ENCODE measurements at places on chromosomes 1 and 21. TPM values are rescaled to one million over a fixed set of nuclear protein-coding genes. Genes with fewer than 3 reads are reported as not detected.

DNA sequence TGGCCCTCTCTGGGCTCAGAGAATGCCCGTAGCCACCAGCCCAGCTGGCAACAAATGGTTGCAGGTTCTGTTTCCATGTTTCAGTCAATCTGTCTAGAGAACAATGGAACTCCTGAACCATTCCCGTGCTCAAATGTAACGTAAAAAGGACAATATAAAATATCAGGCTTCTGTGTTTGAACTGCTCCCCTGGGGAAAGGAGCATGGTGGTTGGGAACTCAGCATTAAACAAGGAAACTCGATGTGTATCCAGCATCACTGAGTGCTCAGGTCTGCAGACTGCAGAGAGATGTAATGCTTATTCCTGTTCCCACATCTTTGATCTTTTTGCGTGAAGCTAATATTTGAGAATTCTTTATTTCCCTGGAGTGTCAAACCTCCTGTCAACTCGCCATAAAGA lies 326.5 kb downstream of the KIF26B start:
- H3K27ac ChIP-seq, result no peak overlapping the region
- no peak for DNase-seq
- H3K36me3 ChIP-seq, result no peaks in the 10 kb centered on the region
- peaks cover 13% of the 10 kb centered on the region for H3K27me3 ChIP-seq
- H3K4me1 ChIP-seq, result no peaks in the 10 kb centered on the region

DNA sequence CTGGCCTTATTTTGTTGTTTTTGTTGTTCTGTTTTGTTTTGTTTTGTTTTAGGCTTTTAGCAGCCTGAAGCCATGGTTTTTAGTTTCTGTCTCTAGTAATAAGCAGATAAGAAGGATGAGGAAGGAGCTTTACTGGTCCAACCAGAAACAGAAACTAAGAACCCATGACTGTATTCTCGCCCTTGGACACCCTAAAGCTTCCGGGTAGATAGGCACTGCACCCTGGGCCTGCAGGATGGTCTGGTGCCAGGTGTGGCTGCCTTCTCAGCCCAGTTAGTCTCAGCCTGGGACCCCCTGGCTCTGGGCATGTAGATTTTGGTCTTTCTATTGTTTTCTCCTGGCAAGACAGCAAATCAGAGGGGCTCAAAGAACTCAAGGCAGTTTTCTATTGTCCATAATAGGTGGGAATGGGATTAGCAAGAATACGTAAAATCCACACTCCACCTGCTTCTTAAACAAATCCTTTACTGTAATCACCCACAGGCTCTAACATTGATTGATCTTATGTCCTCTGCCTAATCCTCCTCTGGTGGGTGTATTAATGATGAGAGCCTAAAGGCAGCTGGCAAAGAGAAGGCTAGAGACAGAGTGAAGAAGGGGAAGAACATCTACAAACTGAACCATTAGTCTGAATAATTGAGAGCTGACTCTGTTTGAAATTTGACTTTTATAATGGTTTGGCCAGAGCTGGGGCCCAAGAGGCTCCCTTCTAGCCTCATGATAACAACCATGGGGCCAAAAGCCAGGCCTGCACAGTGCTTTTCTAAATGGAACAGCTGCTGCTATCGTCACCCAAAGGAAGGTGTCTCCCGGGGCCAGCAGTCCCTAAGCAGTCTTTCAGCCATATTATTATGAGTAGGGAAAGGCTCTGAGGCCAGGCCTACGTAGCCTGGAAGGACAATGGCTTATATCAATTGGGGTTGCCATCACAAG lies 106.8 kb upstream of the ATP1A1 start:
- H3K27ac ChIP-seq, result no peak overlapping the region
- H3K27me3 ChIP-seq, result peaks cover 7% of the 10 kb centered on the region
- no peak for DNase-seq
- H3K4me1 ChIP-seq, result peaks cover 1% of the 10 kb centered on the region

DNA sequence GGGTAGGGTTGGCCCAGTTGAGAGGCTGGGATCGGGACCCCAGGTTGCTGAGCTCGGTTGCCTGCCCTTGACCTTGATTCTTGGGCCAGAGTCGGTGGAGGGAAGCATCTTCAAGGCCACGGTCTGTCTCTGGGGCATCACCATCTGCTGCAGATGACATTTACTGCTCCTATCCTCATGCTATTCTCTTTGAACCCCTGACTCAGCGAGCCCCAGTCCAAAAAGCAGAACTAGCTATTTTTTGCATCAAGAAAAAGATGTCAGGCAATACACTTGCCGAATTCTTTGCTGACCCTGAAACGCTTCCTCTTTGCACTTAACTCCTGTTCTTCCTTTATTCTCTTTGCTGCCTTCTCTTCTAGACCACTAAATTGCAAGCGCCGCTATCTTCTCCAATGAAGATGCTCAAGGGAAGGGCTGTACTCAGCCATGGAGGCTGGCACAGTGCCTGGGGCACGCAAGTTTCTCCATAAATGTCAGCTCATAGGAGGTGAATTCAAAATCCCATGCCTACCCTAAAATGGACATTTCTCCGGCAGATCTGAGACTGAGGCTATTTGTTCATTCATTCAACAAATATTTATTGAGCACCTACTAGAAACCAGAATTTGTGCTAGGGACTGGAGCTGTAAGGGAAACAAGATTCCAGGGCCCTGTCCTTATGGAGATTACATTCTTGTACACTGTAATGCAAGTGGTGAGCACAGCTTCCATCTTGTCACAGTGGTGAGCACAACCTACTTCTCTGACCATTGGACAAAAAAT lies 20.5 kb upstream of the CAPZB start:
- DNase-seq, result no peak
- H3K4me1 ChIP-seq, result peaks cover 28% of the 10 kb centered on the region
- no peaks in the 10 kb centered on the region for H3K27me3 ChIP-seq
- no peak overlapping the region for H3K27ac ChIP-seq

GRCh38 chr21:42781971-42782722 lies 97.2 kb downstream of the WDR4 start:
- H3K27ac ChIP-seq, result peak overlapping the region; percentile 98
- no peak overlapping the region for H3K4me3 ChIP-seq
- DNase-seq, result peak; percentile 26
- H3K4me1 ChIP-seq, result peaks cover 8% of the 10 kb centered on the region
- H3K36me3 ChIP-seq, result no peaks in the 10 kb centered on the region
- no peaks in the 10 kb centered on the region for H3K27me3 ChIP-seq

GRCh38 chr1:69947837-69948236 lies 257.5 kb downstream of the LRRC40 start:
- peaks cover 5% of the 10 kb centered on the region for H3K36me3 ChIP-seq
- H3K27me3 ChIP-seq, result no peaks in the 10 kb centered on the region
- no peak for DNase-seq
- H3K27ac ChIP-seq, result no peak overlapping the region
- no peaks in the 10 kb centered on the region for H3K4me1 ChIP-seq

GRCh38 chr1:47997289-47998200 lies at the start of gene TRABD2B:
TRABD2B (minus strand) TSS chr1:47997385.
- H3K27ac ChIP-seq, result no peak within 1 kb of the TSS
- DNase-seq, result peak; percentile 71
- peaks cover 39% of the 10 kb centered on the region for H3K27me3 ChIP-seq
- peak within 1 kb of the TSS; percentile 77 for H3K4me3 ChIP-seq
- no peaks in the 10 kb centered on the region for H3K36me3 ChIP-seq
- H3K4me1 ChIP-seq, result peaks cover 8% of the 10 kb centered on the region

- H3K4me1 ChIP-seq, result no peaks in the 10 kb centered on the region
- no peak overlapping the region for H3K4me3 ChIP-seq
- H3K36me3 ChIP-seq, result no peaks in the 10 kb centered on the region
- no peak overlapping the region for H3K27ac ChIP-seq
- H3K27me3 ChIP-seq, result no peaks in the 10 kb centered on the region
Observed at GRCh38 chr21:39874206-39874605, 7.0 kb downstream of the PCP4 start.

DNA sequence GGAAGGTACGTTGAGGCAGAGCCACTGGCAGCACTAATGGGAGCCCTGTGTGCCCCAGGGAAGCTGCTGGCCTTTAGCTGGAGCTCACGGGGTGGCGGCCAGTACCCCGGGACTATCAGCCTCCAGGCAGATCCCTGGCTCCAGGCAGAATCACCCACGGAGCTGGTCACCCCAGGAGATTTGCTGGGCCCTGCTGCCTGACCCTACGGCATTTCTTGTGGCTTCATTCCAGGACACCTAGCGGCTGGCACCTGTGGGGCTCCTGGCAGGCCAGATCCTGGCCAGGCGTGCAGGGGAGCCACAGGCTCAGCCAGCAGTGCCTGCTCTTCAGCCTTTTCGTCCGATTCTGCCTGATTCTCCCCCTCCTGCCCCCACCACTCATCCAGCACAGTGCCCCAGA lies 7.1 kb downstream of the PADI1 start:
- peaks cover 24% of the 10 kb centered on the region for H3K4me1 ChIP-seq
- no peak overlapping the region for H3K27ac ChIP-seq
- DNase-seq, result no peak
- H3K36me3 ChIP-seq, result no peaks in the 10 kb centered on the region
- H3K27me3 ChIP-seq, result peaks cover 21% of the 10 kb centered on the region

DNA sequence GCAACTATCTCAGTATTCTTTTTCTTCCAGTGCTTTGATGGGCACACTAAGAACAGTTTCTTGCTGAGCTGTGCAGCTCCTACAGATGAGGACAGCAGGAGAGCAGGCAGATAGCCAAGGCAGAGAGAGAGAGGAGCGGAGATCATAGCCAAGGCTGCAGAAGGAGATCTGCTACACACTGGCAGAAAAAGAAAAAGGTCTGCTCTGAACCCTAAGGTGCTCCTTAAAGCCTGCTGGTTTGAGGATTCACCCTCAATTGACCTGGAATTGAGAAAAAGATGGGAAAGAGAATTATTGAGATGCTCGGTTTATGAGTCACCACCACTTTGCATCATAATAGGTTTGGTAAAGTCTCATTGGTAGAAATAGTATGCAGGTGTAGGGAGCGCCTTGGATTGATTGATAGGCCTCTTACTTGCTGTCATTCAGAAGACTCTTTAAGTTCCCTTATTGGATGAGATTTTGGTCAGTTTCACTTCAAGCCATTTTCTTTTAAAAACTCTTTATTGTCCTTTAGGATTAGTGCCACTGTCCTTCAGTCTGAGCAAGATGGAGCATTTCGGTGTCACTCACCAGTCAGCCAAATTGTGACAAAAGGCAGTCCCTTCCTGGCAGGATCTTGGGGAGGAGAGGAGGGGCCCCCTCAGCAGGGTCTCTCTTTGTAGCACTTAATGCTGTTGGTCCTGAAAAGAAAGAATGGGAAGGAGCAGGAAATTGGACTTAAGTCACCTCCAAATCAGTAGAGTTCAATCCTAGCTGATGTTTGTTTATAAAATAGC lies 685.0 kb downstream of the ADGRL2 start:
- no peak overlapping the region for H3K27ac ChIP-seq
- H3K36me3 ChIP-seq, result no peaks in the 10 kb centered on the region
- no peaks in the 10 kb centered on the region for H3K4me1 ChIP-seq
- no peak overlapping the region for H3K4me3 ChIP-seq
- no peaks in the 10 kb centered on the region for H3K27me3 ChIP-seq

- no peaks in the 10 kb centered on the region for H3K4me1 ChIP-seq
- H3K27ac ChIP-seq, result no peak overlapping the region
Observed at GRCh38 chr1:187498028-187498427, 669.3 kb downstream of the PLA2G4A start.

DNA sequence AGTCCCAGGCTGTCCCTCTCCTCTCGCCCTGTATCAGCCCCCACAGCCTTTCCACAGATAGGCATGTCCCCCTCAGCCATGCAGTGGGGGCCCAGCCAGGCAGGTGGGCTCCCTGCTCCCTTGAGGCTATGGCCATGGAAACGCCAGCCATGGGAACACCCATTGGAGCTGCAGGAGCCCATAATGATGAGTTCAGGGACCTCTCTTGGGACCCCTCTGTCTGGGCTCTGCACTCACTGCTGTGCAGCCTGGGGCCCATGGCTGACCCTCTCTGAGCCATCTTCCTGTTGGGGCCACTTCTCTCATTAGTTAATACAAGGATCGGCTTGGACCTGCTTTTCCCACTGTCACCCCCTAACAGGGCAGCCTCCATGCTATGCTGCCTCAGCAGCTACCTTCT lies 33.2 kb downstream of the WNT3A start:
- H3K27me3 ChIP-seq, result no peaks in the 10 kb centered on the region
- no peak overlapping the region for H3K4me3 ChIP-seq
- DNase-seq, result no peak
- H3K27ac ChIP-seq, result no peak overlapping the region

- no peak overlapping the region for H3K27ac ChIP-seq
- DNase-seq, result no peak
- peaks cover 14% of the 10 kb centered on the region for H3K27me3 ChIP-seq
- no peaks in the 10 kb centered on the region for H3K4me1 ChIP-seq
- peak overlapping the region; percentile 51 for H3K4me3 ChIP-seq
Observed at GRCh38 chr1:230326971-230327891, 98.9 kb downstream of the PGBD5 start.

DNA sequence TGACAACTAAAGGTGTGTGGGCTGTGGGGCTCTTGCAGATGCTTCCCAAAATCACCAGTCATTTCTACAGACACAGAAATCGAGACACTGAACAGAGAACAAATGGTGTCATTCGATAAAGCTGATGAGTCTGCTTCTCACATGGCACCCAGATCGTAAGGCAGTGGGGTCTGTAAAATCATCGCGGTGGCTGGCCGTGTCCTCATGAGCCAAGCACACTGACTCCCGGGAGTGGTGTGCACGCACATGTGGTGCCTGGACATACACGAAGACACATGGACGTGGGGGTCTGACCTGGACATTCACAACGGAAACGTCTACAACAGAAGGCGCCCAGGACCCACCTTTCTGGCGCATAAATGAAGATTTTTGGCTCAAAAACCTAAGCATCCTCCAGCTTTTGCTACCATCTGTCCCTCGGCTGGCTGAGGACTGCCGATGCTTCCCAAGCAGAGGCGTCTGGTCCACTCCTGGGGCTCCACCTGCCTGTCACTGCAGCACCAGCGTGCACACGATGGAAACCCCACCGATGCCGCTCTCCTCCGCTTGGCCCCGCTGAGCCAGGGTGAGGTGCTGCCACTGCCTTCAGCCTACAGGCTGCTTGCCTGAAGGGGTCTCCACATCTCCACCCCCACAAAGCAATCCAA lies 6.8 kb downstream of the SMIM1 start:
- no peak overlapping the region for H3K4me3 ChIP-seq
- DNase-seq, result no peak
- H3K27ac ChIP-seq, result no peak overlapping the region
- H3K27me3 ChIP-seq, result no peaks in the 10 kb centered on the region
- H3K4me1 ChIP-seq, result peaks cover 3% of the 10 kb centered on the region
- peaks cover 8% of the 10 kb centered on the region for H3K36me3 ChIP-seq

GRCh38 chr21:31110430-31110829 lies 72.2 kb upstream of the KRTAP19-8 start:
- H3K36me3 ChIP-seq, result no peaks in the 10 kb centered on the region
- H3K27ac ChIP-seq, result no peak overlapping the region
- H3K4me1 ChIP-seq, result no peaks in the 10 kb centered on the region

- no peaks in the 10 kb centered on the region for H3K4me1 ChIP-seq
- H3K27ac ChIP-seq, result no peak overlapping the region
- no peaks in the 10 kb centered on the region for H3K27me3 ChIP-seq
- no peaks in the 10 kb centered on the region for H3K36me3 ChIP-seq
- H3K4me3 ChIP-seq, result no peak overlapping the region
Observed at GRCh38 chr1:46152016-46152415, 19.6 kb upstream of the PIK3R3 start.

The CACHD1 gene
- 0.14 TPM for total RNA-seq

The OBSCN gene
- 6.4 TPM for total RNA-seq

The ZNF695 gene
- total RNA-seq, result 1.2 TPM

The ATP6V1G3 gene
- not detected for total RNA-seq

The UMODL1 gene
- total RNA-seq, result not detected

The F5 gene
- total RNA-seq, result 0.55 TPM

The CXADR gene
- not detected for total RNA-seq

The TIE1 gene
- total RNA-seq, result 9.6 TPM

The PER3 gene
- total RNA-seq, result 3.7 TPM

The MYOG gene
- total RNA-seq, result not detected

Measured in natural killer cell treated with Interleukin-12 subunit alpha and Interleukin-12 subunit beta and Interleukin-15 and Interleukin-18, amount 100 ng/mL, for 72 hours (primary cell).